ENCODE measurements at places on chromosomes 3 and 15.

DNA sequence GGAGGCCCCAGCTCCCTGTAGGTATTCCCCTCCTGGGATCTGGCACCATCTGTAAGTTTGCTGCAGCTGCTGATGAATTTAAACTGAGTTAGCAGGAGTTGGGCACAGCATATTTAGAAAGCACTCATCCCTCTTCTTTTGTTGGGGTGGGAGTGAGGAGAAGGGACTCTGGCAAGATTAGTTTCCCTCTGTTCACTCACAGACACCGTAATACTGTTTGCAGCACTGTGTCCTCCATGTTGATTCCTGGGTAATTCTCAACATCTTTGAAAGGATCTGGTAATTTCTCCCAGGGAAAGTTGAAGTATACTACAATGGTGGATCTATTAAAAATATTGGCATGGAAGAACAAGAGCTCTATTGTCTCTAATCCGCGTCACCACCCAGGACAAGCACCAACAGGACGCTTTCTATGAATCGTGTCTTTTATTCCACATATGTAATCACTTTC lies 173.3 kb downstream of the RBMS3 start:
- DNase-seq = no peak

DNA sequence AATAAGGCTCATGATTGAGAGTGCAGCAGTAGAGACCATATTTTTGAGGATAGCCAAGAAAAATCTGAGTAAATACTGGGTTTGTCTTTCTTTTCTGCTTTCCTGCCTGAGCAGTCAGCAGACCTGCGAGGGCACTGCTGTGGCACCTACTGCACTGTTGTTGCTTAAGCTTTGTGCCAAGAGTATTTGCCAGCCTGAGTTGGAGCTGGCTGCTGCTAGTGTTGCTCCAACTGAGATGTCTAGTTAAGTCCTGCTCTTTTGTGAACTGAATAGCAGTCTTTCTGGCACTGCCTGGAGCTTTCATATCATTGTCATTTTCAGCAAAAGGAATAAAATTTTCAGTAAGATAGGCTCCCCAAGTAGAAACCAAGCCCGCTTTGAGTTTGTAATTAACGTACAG lies 214.5 kb upstream of the P2RY1 start:
- DNase-seq = no peak

DNA sequence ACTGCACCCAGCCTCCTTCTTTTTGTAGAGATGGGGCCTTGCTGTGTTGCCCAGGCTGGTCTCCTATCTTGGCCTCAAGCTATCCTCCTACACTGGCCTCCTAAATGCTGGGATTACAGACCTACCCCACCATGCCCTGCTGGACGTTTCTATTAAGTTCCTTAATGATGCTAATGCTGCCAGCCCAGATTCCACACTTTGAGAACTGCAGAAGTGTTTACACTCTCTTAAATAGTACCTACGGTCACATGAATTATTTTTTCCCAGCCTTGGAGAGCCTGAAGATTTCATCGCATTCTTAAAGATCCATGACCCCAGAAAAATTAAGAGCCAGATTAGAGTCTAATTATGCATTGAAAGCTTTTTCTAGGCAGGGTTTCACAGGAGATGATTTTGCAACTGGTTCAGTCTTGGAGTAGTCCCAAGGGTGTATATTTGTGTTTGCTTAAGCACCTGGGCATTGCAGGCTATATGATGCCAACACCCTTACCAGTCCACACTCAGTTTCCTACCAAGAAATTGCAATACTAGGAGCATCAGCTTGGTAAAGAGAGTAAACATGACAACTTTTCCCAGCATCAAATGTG lies 36.6 kb downstream of the TM4SF4 start:
- DNase-seq = no peak

DNA sequence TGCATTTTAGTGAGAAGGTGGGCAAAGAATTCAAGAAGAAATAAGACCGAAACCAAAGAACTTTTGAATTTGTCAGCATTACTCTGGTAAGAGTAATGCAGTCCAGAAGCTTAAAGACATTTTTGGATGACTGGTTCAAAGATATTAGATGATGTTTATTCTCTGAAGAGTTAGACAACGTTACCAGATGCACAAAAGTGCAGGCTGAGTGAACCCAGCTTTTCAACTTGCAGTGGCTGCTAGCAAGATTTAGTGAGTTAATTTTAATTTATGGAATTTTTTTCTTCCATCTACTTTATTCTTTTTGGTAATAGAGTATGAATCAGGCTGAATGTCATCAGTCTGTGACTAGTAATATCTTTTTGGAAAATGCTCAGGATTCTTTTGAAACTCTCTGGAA lies 267.3 kb upstream of the AZI2 start:
- no peak for DNase-seq

GRCh38 chr3:11948866-11949265 lies 55.3 kb upstream of the SYN2 start:
- no peak for DNase-seq

- DNase-seq = no peak
Observed at GRCh38 chr15:96075895-96076294, 254.6 kb upstream of the NR2F2 start.

DNA sequence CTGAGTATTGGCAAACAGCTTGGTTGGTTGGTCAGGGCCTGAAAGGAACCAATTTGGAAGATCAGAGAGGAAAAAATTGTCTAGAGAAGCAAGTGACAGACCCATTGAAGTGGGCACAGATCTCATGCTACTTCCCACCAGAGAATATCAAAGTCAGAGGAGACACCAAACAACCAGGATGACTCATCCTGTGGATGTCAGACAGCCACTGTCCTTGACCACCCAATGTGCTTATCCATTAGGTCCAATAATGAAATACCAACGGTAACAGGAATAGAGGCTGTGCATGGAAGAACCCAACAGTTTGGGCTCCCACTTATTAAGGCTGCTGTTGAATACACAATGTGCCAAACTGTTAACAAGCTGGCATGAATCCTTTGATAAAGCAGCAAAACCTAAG lies 323.1 kb upstream of the ATP11B start:
- DNase-seq = no peak

GRCh38 chr3:36804295-36805055 lies 40.1 kb upstream of the DCLK3 start:
- DNase-seq = peak; percentile 33

- DNase-seq = no peak
Observed at GRCh38 chr3:158127250-158128219, 17.6 kb downstream of the RSRC1 start.

DNA sequence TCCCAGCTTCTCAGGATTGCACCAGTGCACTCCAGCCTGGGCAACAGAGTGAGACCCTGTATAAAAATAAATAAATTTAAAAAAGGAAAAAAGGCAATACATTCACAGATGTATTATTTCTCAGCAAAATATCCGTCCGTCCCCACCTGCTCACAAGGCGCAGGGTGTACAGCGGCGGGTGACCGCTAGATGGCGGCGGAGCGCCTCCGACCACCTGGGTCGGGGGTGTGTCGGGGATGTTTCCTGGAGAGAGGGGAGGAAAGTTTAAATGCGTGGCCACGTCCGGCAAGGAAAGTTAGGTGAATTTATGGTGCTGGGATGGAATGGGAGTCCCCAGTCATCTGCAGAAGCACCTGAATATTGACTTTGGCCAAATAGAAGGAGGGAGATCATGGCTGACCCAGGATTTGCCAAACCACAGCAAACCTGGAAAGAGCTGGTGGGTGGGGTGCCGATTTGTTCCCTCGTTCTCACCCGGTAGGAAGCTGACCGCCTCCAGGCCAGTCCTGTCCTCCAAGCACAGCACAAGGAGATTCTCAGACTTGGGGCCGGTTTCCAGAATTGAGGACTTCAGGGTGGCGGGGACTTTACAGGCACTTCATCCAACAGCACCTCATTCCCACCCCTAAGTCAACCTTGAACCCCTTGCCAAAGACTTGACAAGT lies 88.3 kb downstream of the TMEM266 start:
- DNase-seq = peak; percentile 74

GRCh38 chr3:103048068-103048722 lies 613.4 kb downstream of the ZPLD1 start:
- peak; percentile 79 for DNase-seq

- DNase-seq = no peak
Observed at GRCh38 chr3:72340476-72341379, 507.5 kb downstream of the SHQ1 start.

DNA sequence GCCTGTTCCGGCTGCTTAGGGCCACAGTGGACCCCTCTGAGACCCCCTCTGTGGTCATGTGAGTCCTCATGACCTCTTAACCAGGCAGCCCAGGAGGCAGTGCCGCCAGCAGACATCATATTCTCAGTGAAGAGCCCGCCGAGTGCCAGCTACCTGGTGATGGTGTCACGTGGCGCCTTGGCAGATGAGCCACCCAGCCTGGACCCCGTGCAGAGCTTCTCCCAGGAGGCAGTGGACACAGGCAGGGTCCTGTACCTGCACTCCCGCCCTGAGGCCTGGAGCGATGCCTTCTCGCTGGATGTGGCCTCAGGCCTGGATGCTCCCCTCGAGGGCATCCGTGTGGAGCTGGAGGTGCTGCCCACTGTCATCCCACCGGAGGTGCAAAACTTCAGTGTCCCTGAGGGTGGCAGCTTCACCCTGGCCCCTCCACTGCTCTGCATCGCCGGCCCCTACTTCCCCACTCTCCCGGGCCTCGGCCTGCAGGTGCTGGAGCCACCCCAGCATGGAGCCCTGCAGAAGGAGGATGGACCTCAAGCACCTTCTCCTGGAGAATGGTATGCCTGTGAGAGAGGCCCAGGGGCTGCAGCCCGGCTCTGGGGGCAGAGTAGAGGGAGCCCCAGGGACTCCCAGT lies 176.1 kb downstream of the TBC1D2B start:
- no peak for DNase-seq

- DNase-seq = peak; percentile 77
Observed at GRCh38 chr3:45664578-45664977, 24.6 kb upstream of the SACM1L start.

- DNase-seq = no peak
Observed at GRCh38 chr3:119388577-119388976, 74.8 kb downstream of the TMEM39A start.

- no peak for DNase-seq
Observed at GRCh38 chr3:138432576-138433240, 1.7 kb upstream of the ESYT3 start.

- peak; percentile 43 for DNase-seq
Observed at GRCh38 chr15:52464478-52464877, 64.2 kb downstream of the MYO5A start.

DNA sequence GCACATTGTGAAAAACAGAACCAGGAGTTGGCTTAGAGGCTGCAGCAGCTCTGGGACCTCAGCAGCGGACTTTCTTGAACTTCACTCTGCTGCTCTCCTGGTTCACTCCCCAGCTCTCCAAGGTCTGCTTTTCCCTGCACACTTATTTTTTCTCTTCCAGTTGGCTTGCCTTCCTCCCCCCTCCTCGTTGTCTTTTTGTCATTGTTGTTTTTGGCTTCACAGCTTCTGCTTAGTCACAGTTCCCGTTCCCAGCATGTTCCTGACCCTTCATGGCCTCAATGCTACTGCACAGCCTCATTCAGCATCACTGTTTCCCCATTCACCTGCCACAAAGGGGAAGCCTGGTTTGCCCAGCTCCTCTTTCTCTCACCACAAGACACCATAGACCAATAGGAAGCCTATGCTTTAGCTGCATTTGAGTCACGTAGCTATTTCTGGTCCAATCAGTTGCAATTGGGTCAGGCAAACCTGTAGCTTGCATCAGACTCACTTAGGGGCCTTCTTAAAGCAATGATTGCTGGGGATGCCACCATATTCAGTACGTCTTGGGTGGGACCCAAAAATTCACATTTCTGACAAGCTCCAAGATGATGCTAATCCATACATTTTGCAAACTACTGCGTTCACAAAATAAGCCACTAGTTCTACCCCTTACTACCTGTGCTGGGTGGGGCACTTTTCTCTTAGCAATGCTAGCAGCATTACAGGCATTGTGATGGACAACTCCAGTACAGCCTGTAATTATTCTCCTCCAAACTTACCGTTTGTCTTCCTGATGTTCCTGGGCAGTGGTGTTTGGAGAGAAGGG lies 7.8 kb upstream of the SUMF1 start:
- DNase-seq = peak; percentile 90

DNA sequence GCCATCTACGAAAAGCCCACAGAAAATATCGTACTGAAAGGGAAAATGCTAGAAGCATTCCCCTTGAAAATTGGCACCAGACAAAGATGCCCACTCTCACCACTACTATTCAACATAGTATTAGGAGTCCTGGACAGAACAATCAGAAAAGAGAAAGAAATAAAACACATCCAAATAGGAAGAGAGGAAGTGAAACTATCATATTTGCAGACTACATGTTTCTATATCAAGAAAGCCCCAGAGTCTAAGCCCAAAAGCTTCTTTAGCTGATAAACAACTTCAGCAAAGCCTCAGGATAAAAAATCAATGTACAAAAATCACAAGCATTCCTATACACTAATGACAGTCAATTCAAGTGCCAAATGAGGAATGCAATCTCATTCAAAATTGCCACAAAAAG lies 15.6 kb downstream of the OR5K3 start:
- peak; percentile 7 for DNase-seq

- DNase-seq = no peak
Observed at GRCh38 chr3:168295027-168295426, 199.3 kb upstream of the GOLIM4 start.

GRCh38 chr3:63500196-63500595 lies 152.3 kb upstream of the SNTN start:
- no peak for DNase-seq

DNA sequence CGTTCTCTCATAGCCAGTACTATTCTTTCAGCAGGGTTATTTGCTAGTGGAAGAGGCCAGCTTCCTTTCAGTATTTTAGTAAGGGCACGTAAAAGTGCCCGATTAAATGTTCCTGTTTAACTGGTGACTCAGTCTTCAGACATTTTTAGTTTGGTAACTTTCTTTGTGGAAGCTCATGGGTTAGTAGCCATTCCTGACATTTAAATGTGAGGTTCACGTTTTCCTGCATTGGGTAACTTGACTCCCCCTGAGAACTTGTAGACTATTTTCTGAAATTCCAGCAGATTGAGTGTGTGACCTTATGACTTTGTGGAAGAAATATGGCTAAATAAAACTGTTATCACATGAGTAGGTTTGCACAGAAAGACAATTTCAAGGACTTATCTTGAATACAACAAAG lies 16.9 kb downstream of the ABHD2 start:
- peak; percentile 67 for DNase-seq

- no peak for DNase-seq
Observed at GRCh38 chr15:57019496-57020160, 101.2 kb downstream of the TCF12 start.

- no peak for DNase-seq
Observed at GRCh38 chr3:62261121-62261520, 112.2 kb downstream of the FEZF2 start.

DNA sequence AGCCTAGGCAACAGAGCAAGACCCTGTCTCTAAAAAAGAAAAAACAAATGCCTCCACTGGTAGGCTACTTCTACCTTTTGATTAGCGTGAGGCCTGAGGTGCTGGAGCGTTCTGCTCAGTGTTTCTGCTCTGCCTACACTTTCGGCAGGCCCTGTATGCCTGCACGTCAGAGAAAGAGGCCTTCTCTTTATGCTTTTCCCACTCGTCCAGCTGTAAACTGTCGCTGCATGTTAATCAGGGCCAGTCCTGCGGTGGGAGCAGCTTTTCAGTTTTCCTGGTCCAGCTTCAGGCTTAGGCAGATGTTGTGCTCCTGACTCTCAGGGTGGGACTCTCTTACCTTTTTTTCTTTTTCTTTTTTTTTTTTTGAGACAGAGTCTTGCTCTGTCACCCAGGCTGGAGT lies 25.3 kb downstream of the CSPG5 start:
- no peak for DNase-seq

Data from suppressor macrophage treated with lipopolysaccharide for 1 hour (primary cell).